ENCODE measurements at places on chromosomes 1 and 21. TPM values are rescaled to one million over a fixed set of nuclear protein-coding genes. Genes with fewer than 3 reads are reported as not detected.

DNA sequence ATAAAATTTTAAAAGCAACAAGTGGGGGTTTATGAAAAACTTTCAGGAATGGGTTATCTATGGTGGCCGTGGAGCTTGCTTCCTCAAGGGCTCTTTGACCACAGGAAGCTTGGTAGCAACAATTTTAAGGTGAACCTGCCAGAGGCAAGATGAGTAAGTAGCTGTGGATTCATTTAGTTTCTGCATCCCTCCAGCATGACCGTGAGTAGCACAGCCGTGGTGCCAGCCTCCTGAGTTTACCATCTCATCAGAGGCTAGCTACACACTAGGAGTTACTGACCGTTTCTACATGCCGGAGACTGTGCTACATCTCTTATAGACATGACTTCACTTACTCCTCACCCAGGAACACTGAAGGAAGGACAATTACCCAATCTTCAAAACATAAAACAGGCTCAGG lies 30.1 kb upstream of the PLEKHG5 start:
- no peak for DNase-seq
- no peak overlapping the region for H3K4me3 ChIP-seq
- no peaks in the 10 kb centered on the region for H3K4me1 ChIP-seq
- H3K27ac ChIP-seq, result no peak overlapping the region
- H3K36me3 ChIP-seq, result peaks cover 16% of the 10 kb centered on the region

GRCh38 chr1:244368279-244368678 lies 83.4 kb downstream of the ADSS2 start:
- H3K27ac ChIP-seq, result no peak overlapping the region
- no peaks in the 10 kb centered on the region for H3K36me3 ChIP-seq
- no peak for DNase-seq
- no peaks in the 10 kb centered on the region for H3K4me1 ChIP-seq

- H3K27ac ChIP-seq, result no peak overlapping the region
- no peaks in the 10 kb centered on the region for H3K36me3 ChIP-seq
- no peaks in the 10 kb centered on the region for H3K27me3 ChIP-seq
- no peak overlapping the region for H3K4me3 ChIP-seq
These were observed 5.1 kb downstream of the PDE9A start for GRCh38 chr21:42658320-42659105.

- no peak for DNase-seq
- H3K36me3 ChIP-seq, result no peaks in the 10 kb centered on the region
- no peak overlapping the region for H3K27ac ChIP-seq
- H3K27me3 ChIP-seq, result no peaks in the 10 kb centered on the region
- H3K4me1 ChIP-seq, result no peaks in the 10 kb centered on the region
These were observed 102.9 kb downstream of the EPB41 start for GRCh38 chr1:29017235-29017634.

- DNase-seq, result no peak
- no peak overlapping the region for H3K27ac ChIP-seq
- no peaks in the 10 kb centered on the region for H3K27me3 ChIP-seq
- H3K36me3 ChIP-seq, result no peaks in the 10 kb centered on the region
- no peak overlapping the region for H3K4me3 ChIP-seq
- no peaks in the 10 kb centered on the region for H3K4me1 ChIP-seq
These were observed 157.0 kb upstream of the ZNHIT6 start for GRCh38 chr1:85865213-85865612.

GRCh38 chr1:145696630-145696960 lies 10.6 kb downstream of the PDZK1 start:
- no peak overlapping the region for H3K4me3 ChIP-seq
- no peaks in the 10 kb centered on the region for H3K27me3 ChIP-seq
- DNase-seq, result no peak
- H3K27ac ChIP-seq, result peak overlapping the region; percentile 9

DNA sequence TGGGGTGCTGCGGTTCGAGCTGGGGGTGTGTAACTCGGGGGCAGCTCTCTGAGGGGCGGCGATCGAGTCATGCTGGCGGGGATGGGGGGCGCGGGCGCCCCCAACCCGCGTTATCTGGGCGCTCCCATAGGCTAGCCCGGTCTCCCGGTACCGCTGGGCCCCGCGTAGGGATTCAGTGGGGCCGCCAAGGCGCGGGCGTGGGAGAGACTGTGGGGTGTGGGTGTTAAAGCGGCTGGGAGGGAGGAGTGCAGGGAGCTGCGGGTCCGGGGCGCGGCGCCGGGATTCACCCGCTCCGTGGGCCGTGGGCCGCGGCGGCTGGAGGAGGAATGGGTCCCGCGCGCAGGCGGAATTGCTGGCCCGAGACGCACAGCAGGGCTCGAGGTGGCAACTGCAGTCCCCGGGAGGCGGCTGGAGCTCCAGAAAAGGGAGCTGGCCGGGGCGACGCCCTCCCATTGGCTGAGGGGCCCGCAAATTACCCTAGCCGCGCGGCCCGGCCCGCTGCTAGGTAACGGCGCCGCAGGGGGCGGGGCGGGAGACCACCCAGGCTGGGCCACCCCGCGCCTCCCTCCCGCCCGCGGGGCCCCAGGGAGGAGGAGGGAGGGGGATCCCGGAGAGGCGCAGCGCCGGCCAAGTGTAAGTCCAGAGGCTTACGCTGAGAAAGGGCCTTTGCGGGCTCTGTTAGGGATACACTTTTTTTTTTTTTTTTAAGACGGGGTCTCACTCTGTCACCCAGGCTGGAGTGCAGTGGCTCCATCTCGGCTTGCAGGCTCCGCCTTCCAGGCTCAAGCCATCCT lies at the start of gene PTCH2:
PTCH2 (minus strand) TSS at position 392 of the 794 bp plus-strand sequence; CDS start at position 71, 321 bp downstream.
- no peaks in the 10 kb centered on the region for H3K36me3 ChIP-seq
- H3K27ac ChIP-seq, result no peak within 1 kb of the TSS
- no peaks in the 10 kb centered on the region for H3K27me3 ChIP-seq
- H3K4me1 ChIP-seq, result no peaks in the 10 kb centered on the region
- H3K4me3 ChIP-seq, result peak within 1 kb of the TSS; percentile 35
- peak; percentile 64 for DNase-seq

- no peaks in the 10 kb centered on the region for H3K36me3 ChIP-seq
These were observed 64.4 kb downstream of the RAVER2 start for GRCh38 chr1:64809309-64809708.

DNA sequence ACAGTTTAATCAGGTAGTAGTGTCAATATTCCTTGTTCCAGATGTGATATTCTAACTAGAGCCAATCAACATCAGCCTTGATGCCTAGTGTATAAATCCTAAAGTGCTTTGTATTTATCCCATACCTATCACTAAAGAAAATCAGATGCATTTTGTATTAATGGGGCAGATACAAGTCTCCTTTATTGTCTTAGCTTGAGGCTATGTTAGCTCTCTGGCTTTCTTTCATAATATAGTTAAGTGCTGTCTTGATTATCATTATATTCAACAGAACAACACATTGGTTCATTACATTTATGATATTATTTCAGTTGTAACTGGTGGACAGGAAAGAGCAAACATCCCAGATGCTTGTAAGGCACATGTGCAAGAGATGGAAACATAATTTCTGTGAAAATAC lies 338.8 kb downstream of the PLA2G4A start:
- H3K27me3 ChIP-seq, result no peaks in the 10 kb centered on the region
- no peak overlapping the region for H3K4me3 ChIP-seq
- no peaks in the 10 kb centered on the region for H3K36me3 ChIP-seq
- H3K4me1 ChIP-seq, result no peaks in the 10 kb centered on the region
- no peak overlapping the region for H3K27ac ChIP-seq
- no peak for DNase-seq

DNA sequence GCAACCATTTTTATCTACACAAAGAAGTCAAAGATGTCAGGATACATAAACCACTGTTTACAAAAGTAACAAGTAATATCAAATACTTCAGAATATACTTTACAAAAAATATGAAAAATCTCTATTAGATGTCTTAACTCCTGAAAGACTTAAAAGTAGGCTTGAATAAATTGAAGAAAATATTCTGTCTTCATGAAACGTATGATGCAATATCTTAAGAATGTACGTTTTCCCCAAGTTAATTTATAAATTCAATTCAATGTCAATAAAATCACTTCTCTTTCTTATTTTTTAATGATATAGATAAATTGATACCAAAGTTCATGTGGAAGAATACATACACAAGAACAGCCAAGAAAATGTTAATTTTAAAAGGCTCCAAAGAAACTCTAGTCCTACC lies 6.0 kb downstream of the KRTAP19-7 start:
- no peak for DNase-seq
- no peak overlapping the region for H3K27ac ChIP-seq
- no peaks in the 10 kb centered on the region for H3K36me3 ChIP-seq

DNA sequence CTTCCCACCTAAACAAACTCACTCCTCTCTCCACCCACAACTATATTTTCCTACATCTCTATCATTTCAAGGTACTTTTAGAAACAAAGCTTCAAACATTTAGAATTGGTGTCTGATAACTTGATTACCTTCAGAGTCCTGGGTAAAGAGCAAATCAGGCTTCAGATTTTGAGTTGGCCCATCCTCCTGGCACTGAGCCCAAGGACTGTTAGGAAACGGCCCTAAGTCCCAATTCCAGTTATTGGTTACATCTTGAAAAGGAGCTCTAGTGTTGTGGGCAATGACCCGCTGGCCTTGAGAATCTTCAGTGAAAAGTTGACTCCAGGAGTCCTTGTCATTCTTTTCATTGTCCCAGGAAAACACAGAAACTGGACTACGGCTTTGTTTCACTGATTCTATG lies 15.1 kb downstream of the MTFR1L start:
- H3K4me1 ChIP-seq, result peaks cover 23% of the 10 kb centered on the region
- DNase-seq, result no peak
- H3K4me3 ChIP-seq, result no peak overlapping the region
- H3K27ac ChIP-seq, result no peak overlapping the region
- no peaks in the 10 kb centered on the region for H3K36me3 ChIP-seq

DNA sequence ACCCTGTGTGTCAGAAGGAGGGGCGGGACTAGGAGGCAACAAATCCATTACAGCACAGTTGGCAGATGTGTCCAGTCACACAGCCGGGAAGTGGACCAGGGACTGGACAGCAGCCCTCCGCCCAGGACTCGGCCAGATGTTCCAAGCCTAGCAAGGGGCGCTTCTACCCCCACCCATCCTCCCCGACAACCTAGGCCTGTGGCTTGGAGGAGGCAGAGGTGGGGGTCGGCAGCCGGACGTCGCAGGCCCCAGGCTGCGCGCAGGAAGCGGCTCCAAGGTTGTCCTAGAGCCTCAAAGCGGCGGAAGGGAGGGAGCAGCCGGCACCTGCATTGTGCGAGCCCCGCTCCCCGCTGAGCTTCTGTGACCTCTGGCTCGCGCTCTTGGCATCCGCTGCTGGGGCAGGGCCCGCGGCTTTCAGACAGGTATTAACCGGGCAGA lies 20.6 kb upstream of the MYCL start:
- H3K4me3 ChIP-seq, result no peak overlapping the region
- H3K4me1 ChIP-seq, result no peaks in the 10 kb centered on the region
- no peaks in the 10 kb centered on the region for H3K27me3 ChIP-seq
- H3K36me3 ChIP-seq, result no peaks in the 10 kb centered on the region
- no peak for DNase-seq
- H3K27ac ChIP-seq, result no peak overlapping the region

GRCh38 chr1:107449326-107449725 lies 308.5 kb downstream of the NTNG1 start:
- DNase-seq, result no peak
- no peak overlapping the region for H3K4me3 ChIP-seq
- no peak overlapping the region for H3K27ac ChIP-seq
- H3K36me3 ChIP-seq, result no peaks in the 10 kb centered on the region
- H3K4me1 ChIP-seq, result no peaks in the 10 kb centered on the region

CD1E gene
- total RNA-seq, result not detected

LAMB3 gene
- 25.8 TPM for total RNA-seq

LCE3E gene
- not detected for total RNA-seq

HSD11B1 gene
- 3.7 TPM for total RNA-seq

IRF2BP2 gene
- 58.1 TPM for total RNA-seq

TLCD4 gene
- 19.5 TPM for total RNA-seq

PRAMEF27 gene
- not detected for total RNA-seq

LRRC71 gene
- not detected for total RNA-seq

MANEAL gene
- 6.3 TPM for total RNA-seq

RIPPLY3 gene
- total RNA-seq, result not detected

OR4F16 gene
- total RNA-seq, result not detected
